ENCODE measurements at places on chromosomes 6 and 20.
A peak's percentile ranks its signal among the peaks of the same experiment; 100 is the strongest.

DNA sequence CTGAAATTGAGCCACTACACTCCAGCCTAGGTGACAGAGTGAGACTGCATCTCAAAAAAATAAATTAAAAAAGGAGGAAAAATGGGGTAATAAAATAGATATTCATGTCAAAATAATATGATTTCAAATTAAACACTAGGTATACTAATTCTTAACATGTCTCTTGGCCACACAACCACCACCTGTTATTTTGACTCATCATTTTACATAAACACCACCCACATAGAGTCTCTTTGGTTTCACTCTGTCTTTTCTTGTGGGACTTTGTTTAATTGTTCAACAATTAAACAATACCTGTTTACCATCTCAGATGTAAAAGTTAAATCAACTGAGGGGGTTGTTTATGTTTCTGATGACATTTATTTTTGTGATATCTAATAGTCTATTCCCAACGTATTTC is 476.8 kb upstream of the ADGRB3 start:
- no peak for DNase-seq

GRCh38 chr6:161107779-161108730 is 116.5 kb downstream of the MAP3K4 start:
- no peak for DNase-seq

DNA sequence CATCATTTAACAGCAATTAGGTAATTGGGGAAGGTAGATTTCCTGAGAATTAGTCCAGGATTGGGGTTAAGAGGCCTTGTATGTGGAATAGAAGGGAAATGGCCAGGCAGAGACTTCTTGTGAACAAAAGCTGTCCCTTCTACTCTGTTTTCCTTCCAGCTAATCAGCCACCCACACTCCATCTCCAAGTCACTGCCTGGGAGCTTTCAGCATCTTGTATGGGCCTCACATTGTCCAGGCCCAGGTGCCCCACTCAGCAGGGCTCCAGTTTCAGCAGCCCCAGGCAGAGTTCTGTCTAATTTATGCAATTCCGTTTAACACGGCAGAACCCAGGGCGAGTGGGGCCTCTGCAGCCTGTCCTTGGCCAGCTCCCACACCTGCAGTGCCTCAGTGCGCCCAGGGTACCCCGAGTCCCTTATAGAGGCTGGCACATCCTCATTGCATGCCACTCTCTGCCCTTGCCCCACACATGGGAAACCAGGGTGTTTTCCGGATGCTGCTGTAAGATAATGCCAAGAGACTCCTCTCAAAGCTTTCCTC is 113.0 kb downstream of the EDN3 start:
- no peak for DNase-seq

- no peak for DNase-seq
Observed at GRCh38 chr20:10786678-10787077, 112.9 kb upstream of the JAG1 start.

- no peak for DNase-seq
Observed at GRCh38 chr20:45289942-45290676, 16.5 kb upstream of the RBPJL start.

DNA sequence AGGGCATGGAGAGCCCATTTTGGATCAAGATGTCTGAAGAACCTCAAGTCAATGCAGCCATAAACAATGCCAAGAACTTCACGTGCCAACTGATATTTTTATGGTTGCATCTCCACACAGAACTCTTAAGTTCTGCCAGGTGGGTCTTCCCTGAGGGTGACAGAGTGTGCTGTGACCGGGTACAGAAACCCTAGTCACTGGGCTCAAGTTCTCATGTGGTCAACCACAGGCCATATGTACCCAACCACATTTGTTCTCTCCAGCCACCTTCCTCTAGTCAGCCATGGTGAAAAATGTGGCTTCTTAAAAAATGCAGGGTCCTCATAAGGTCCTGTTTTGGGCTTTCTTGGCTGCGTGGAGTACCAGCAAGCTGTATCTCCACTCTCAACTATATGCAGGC is 48.9 kb downstream of the CLIC5 start:
- DNase-seq = no peak

DNA sequence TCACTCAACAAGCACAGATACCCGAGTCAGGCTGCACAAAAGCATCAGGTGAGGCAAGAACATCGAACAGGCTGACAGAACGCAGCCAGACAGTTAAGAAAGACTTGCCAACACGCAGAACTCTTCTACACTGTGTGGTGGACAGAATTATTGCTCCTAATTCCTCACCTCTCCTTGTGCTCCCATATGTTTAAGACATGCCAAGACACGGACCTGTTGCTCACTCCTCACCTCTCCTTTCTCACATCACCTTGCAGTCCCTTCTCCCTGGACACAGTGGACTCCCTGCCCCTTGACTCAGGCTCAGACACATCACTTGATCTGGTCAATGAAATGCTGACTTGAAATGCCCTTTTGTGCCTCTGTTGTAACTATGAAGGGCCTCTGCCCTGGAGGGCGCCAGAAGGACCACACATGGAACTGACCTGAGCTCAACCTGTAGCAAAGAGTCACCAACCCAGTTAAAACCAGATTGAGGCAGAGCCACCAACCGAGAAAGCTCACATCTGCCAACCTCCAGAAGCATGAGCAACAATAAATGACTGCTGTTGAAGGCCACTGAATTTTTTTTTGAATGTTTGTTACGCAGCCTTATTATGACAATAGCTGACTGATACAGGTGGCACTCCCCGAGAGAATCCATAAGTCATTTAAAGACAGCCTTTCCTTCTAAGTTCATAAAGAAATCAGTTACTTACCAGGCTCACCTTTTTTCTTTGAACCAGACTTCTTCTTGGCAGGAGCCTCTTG is 24.0 kb downstream of the RRBP1 start:
- DNase-seq = no peak

GRCh38 chr20:37643400-37643799 is 50.4 kb upstream of the CTNNBL1 start:
- no peak for DNase-seq

GRCh38 chr6:3292431-3293197 is 33.9 kb downstream of the PSMG4 start:
- no peak for DNase-seq

DNA sequence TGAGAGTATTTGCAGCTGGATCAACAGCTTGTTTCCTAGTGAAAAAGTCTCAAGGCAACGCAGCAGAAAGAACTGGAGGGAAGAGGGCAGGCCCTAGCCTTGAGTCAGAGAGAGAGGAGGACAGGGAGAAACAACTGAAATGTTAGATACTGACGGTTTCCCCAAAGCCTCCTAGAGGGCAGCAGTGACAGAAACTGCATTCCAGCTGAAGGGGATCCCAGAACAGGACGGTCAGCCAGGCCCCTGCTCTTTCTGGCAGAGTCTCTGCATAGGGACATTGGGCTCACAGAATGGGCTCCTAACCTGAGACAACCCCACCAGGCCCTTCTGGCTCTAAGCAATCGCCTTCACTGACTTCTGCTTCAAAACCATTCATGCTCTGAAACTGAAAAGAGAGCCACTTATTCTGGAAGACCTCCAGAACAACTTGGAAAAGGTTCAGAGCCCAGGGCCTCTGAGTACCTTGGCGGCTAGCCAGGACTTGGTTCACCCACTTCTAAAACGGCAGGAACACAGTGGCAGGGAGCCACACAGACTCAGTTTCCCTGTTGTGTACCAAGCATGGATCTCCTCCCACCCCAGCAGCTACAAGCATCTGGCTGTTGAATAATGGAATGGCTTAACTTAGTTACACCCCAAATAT is 72.9 kb downstream of the PSMB1 start:
- DNase-seq = no peak

- no peak for DNase-seq
Observed at GRCh38 chr6:6365242-6365641, 44.8 kb upstream of the F13A1 start.

- DNase-seq = no peak
Observed at GRCh38 chr6:147973806-147974205, 368.8 kb upstream of the SASH1 start.

DNA sequence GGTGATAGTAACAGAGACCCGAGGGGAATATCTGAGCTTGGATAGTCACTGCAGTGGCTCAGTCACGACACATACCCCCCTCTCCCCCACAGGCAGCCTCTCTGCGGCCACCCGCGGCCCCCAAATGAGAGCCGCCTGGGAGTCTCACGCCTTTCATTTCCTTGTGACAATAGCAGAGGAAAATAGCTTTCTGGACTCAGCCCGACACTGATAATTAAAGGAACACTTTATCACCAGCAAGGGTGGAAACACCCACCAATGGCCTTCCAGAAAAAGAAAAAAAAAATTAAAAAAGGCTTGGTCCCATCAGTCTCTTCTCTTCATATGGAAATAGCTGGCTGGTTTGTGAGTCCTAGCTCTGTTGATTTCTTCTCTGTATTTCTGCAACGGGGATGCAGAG is 35.1 kb upstream of the KCNG1 start:
- peak; percentile 16 for DNase-seq

DNA sequence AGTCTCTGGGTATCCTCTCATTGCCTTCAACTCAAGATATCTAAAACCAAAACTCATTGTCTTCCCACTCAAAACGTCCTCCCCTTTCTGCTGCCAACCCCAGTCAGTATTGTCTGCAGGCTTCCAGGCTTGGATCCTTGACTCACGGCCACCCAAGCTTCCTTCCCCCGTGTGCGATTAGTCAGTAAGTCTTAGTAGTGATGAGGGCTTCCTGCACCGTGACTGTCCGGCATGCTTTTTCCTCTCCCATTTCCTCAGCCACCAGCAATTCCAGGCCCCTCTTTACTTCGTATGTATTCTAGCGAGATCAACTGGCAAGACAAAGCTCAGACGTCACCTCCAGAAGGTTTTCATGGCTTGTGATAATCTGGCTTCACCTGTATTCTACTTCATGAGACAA is 88.6 kb upstream of the DUSP22 start:
- no peak for DNase-seq

- DNase-seq = peak; percentile 74
Observed at GRCh38 chr20:36246401-36246800, 10.1 kb downstream of the AAR2 start.

GRCh38 chr20:53579266-53579580 is 14.4 kb downstream of the ZNF217 start:
- no peak for DNase-seq

DNA sequence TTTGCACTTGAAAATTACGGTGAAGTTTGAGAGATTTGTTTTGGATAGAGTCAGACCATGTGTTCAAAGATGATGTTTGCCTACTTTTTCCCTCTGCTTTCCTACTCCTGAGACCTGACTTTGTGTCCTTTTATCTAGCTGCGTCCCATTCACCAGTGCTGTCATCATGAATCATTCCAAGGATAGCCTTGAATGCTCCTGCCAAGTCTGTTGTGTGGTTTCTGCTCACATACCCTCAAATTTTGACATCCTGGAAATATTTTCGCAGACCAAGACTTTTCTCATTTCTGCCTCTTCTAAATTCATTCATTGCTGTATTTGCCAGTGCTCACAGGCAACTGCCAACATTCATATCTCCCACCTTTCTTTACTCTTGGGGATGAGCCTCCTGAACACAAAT is 175.9 kb upstream of the SCGN start:
- no peak for DNase-seq

- no peak for DNase-seq
Observed at GRCh38 chr6:160398674-160399271, 50.6 kb downstream of the SLC22A3 start.

GRCh38 chr6:163335671-163336545 is 78.6 kb upstream of the QKI start:
- no peak for DNase-seq

DNA sequence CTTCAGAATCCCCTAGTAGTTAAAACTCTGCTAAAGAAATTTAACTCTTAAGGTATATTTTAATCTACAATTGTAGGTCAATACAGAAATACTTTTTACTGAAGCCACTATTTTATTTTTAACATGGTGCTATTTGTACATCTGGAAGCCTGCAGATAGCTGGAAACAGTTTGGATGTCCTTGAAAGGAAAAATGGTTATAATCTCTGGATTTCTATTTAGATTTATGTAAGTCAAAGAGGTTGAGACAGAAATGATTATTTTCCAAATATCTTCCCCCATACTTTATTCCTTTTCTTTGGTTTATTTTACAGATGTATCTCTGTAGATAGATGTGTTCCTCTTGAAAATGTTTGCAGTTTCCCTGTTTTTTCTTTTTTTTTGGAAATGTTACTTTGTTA is 1002.2 kb downstream of the KIF16B start:
- DNase-seq = no peak
